NCI-H2171 (cell line): ENCODE measurements at places on chromosomes 4 and X.

DNA sequence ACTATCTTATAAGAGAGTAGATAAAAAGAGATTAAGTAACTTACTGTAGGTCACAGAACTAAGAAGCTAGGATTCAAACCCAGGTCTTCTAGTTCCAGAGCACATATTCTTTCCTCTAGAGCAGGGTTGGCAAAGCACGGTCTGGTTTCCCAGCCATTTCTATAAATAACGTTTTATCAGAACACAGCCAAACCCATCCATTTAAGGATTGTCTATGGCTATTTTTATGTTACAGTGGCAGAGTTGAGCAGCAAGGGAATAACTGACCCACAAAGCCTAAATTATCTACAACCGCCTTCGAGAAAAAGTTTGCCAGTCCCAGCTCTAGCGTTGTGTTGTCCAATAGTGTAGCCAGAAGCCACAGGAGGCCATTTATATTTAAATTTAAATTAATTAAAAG, 7.5 kb downstream of the TMEM144 start:
- DNase-seq, result no peak

- DNase-seq, result no peak
These were observed 8.9 kb upstream of the PCDH18 start for GRCh38 chr4:137541181-137541580.

DNA sequence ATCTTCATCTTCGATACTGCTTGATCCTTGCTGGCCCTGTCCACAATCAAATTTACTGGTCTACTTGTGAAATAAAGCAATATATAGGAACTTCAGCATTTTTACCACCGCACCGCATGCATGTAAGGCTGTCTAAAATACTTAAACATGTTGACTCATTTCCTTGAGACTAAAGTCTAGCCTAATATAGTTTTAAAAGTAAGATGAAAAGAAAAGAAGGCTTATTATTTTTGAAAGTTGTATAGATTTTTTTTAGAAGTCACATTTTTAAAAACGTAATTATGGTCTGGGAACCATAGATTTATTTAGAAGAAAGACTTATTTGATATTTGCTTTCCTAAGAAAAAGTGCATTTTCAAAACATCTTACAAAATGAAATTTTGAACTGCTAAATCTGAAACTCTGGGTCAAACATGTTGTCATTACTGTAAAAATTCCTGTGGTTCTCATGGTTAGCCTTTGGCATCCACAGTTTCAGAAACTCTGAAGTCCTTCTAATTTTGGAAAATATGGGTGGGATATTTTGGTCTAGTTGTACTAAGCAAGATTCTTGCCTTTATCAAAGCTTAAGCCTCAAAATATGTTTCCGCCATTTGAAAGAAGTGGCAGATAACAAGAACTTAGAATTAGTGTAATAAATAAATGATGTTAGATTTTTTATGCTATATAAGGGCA, 423.5 kb upstream of the CTSO start:
- no peak for DNase-seq

DNA sequence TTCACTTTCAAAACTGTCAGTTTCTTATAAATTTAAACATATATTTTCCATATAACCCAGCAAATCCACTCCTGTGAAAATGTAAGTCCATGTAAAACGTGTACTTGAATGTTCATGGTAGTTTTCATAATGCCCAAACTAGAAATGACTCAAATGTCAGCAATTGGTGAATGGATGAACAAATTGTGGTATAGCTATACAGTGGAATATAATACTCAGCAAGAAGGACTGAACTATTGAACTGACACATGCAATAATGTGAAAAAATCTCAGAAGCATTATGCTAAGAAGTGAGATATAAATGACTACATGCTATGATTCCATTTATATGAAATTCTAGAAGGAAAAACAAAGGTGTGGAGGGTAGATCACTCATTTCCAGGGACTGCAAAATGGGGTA, 52.2 kb downstream of the USP53 start:
- DNase-seq, result no peak

DNA sequence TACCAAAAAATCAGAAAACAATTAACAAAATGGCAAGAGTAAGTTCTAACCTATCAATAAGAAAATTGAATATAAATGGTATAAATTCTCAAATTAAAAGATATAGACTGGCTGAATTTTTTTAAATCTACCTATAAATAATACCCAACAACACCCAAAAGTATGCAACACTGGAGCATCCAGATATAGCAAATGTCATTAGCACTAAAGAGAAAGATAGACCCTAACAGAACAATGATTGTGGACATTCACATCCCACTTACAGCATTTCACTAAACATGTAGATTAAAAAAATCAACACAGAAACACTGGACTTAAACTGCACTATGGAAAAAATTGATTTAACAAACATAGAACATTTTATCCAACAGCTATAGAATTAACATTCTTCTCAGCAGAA, 673.0 kb upstream of the GRID2 start:
- DNase-seq, result no peak

- DNase-seq, result no peak
These were observed 395.1 kb downstream of the RAB28 start for GRCh38 chr4:13088726-13089658.

- no peak for DNase-seq
These were observed 103.7 kb upstream of the SCML1 start for GRCh38 chrX:17633546-17633945.

GRCh38 chr4:63589796-63590195, 819.5 kb downstream of the TECRL start:
- no peak for DNase-seq

- no peak for DNase-seq
These were observed 58.4 kb upstream of the SLIT2 start for GRCh38 chr4:20193141-20193936.

DNA sequence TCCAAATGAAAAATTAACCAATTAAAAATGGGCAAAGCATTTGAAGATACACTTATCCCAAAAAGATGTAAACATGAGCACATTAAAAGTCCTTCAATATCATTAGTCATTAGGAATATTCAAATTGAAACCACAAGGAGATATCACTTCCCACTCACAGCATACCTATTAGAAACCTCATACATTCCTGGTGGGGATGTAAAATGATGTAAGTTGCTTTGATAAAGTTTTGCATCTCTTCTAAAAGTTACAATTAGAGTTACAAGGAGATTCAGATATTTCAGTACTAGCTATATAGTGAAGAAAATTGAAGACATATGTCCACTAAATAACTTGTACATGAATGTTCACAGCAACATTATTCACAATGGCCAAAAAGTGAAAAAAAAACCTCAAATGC, 1109.3 kb upstream of the LCORL start:
- DNase-seq, result no peak

GRCh38 chr4:81595798-81596610, 124.3 kb upstream of the RASGEF1B start:
- no peak for DNase-seq

DNA sequence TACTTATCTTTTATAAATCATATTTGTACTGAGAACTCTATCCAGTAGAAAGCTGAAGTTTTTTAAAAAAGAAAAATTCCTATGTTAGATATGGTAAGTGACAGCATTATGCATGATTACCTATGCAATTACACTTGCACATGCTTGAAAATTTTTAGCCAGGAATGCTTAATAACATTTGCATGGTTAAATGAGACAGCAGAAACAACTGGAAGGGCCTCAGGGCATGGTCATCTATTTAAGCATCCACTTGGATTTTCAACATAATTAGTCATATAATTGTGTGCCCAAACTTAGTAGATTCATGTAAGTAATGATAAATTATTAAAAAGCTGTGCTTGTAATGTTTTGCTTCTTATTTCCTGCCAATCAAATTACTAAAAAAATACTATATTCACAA, 151.9 kb downstream of the TTC29 start:
- DNase-seq, result no peak

- DNase-seq, result no peak
These were observed 33.1 kb upstream of the CYP4V2 start for GRCh38 chr4:186158021-186158813.

GRCh38 chrX:130994671-130995070, 63.5 kb upstream of the ARHGAP36 start:
- DNase-seq, result peak; percentile 2

DNA sequence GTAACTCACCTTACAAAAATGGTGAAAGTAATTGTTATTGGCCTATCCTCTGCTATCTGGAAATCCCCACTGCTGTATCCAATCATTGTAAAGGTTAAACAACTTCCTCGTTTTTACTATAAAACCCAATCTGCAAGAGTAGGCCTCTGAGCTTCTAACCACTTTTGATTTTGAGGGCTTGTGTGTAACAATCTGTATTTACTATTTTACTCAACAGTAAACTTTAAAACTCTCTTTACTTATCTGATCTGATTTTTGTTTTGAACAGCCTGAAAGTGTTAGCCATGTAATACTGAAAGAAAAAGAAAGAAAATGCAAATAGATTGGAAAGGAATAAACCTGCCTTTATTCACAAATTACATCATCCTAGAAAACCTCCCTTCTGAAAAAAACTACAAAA, 63.1 kb downstream of the SLC10A7 start:
- no peak for DNase-seq

GRCh38 chr4:148834804-148835631, 392.8 kb upstream of the NR3C2 start:
- no peak for DNase-seq

- DNase-seq, result no peak
These were observed 119.1 kb downstream of the PCDH10 start for GRCh38 chr4:133268205-133268604.
